ENCODE measurements at places on chromosomes 3 and 15.
A peak's percentile ranks its signal among the peaks of the same experiment; 100 is the strongest.

GRCh38 chr15:88636654-88637053 lies 2.2 kb upstream of the ISG20 start:
- no peak for DNase-seq

DNA sequence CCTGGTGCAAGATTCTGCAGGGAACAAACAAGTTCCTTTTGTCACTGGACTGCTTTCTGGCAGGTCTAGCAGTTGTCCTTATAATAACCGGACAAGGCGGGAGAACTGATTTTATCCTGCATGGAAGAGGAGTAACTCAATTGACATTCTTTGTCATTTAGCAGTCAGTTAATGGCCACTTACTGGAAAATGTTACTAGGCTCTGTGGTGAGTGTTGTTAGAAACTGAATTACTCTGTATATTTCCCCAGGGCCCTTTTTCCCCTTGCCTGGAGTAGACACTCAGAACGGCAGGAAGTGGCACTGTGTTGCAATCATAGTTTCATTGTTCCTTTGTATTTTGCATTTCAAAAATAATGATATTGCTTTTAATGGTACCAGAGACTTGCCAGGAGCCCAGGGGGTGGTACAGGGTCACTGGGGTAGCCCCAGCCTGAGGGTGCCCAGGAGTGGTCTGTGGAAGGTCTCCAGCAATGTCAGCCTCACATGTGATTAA lies 318.6 kb upstream of the LRRFIP2 start:
- peak; percentile 81 for DNase-seq

DNA sequence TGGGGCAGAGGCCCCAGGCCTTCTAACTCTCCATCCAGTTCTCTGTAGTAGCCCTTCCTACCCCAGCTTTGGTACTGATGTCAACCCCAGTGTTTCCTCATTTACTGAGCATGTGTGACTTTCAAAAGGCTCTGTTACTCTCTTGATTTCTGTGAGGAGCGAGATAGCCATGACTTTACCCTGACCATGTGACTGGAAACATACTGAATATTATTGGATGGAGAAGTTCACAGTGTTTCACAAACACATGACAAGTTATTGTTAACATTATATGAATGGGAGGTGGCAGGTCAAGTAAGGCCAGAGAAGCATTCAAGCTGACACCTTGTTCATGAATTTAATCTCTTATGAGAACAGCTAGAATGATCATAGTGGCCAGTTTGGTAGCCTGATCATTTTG lies 53.7 kb downstream of the MAGI1 start:
- DNase-seq = no peak

GRCh38 chr15:45169608-45170480 lies 17.9 kb downstream of the SHF start:
- peak; percentile 98 for DNase-seq

DNA sequence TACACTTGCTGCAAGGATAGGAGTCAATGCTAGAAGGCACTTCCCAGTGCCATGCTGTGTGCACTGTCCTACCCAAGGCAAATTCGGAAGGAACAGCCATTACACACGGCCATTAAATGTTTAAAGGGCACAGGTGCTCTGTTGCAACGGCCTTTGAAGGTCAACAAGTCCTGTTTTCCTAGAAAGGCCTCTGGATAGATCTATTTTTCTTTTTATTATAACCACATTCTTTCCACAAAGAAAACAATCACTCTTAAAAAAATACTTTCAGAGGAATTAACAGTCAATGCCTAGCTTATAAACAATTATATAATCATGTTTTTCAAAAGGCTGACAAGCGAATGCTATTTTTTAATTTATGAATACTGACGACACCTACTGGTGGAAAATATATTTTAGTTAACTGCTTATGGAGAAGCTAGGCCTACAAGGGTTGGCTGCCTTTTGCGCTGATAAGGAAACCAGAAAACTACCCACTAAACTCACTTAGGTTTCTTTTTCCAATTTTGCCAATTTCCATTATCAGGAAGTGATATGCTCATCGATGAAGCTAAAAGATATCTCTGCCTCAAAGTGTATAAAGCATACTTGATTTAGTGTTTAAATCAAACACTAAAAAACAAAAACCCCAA lies 2.4 kb downstream of the ARHGEF3 start:
- peak; percentile 60 for DNase-seq

DNA sequence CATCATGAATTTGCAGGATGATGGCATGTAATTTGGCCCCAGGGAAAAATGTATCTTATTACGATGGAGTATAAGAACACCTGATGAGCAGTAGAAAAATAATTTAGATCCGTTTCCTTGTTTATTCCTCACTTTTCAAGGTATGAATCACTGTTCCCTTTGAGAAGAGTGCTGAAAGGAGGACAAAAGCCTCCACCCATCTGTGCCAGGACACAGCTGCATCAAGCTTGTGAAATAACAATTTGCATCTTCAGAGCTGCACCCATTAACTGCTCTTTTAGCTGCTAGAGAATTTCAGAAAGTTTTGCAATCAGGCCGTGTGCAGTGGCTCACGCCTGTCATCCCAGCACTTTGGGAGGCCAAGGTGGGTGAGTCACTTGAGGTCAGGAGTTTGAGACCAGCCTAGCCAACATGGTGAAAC lies 9.6 kb downstream of the CLDND1 start:
- no peak for DNase-seq

GRCh38 chr3:121794264-121794983 lies 40.4 kb downstream of the IQCB1 start:
- DNase-seq = no peak

DNA sequence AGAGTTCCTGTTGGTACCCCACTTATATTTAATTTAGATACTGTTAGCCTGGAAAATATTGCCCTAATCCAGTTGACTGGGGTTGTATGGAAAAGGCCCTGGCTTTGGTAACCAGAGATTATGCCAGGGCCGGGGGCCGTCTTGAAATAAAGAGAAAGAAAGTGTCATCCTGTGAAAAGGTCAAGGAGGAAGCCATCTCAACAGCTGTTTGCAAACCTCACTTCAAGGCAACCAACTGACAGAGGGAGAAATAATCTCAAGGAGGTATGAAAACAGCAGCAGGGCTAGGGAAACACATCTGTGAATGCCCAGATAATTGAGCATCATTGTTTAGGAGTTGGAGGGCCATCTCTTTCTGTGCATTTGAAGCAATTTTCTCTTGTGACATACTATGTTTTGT lies 190.8 kb downstream of the SUCLG2 start:
- no peak for DNase-seq

DNA sequence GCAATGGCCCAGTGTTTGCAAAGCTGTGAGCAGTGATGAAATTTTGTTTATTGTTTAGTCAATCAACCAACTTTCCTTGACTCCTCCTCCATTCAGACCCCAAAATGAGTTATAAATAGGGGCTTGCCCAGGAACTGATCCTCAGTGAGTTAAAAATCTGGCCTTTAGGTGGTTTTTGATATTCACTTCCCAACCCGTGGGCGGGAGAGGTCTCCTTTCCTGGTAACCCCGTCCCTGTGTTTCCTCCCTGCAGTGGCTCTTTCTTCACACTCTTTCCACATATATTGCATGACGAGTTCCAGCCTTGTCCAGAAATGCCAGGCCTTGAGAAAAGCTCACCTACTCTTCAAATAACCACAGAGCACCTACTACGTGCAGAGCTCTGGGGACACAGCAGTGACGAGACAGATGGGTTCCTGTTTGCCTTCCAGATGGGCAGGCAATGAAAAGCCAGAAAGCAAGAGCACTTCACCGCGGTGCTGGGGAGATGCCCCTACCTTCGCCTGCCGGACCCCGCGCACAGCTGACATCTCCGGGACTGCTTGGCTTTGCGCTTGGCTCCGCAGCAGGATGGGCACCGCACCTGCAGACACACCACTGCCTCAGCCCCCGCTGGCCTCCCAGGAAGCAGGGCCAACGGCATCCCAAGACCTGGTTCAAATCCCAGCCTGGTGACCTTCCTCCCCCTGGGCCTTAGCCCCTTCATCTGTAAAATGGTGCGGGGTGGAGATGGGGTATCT lies 17.2 kb downstream of the SSUH2 start:
- DNase-seq = no peak

DNA sequence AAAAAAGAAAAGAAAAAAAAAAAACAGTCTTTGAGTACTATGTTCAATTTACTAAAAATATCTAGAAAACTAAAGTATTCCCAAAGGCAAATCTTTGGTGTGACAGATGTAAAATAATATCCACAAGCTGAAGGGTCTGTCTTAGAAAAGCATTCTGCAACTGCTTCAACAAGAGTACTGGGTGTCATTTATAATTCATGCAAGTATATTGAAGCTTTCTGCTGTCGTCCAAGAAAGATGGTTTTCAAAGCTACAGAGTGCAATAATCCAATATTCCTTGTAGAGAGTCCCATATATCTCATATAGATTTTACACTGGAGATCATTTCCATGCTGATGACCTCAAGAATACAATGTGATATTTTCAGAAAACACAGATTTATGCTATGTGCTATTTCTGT lies 90.9 kb upstream of the SUCLG2 start:
- DNase-seq = no peak

GRCh38 chr3:119322021-119322834 lies 28.0 kb downstream of the ARHGAP31 start:
- DNase-seq = no peak

GRCh38 chr3:4091786-4092185 lies 211.4 kb upstream of the SETMAR start:
- DNase-seq = no peak

GRCh38 chr3:123660900-123661299 lies 76.0 kb upstream of the HACD2 start:
- DNase-seq = no peak

- DNase-seq = no peak
Observed at GRCh38 chr3:32457971-32458471, 44.6 kb downstream of the CMTM6 start.

GRCh38 chr3:18351823-18352744 lies 73.1 kb downstream of the SATB1 start:
- DNase-seq = no peak

DNA sequence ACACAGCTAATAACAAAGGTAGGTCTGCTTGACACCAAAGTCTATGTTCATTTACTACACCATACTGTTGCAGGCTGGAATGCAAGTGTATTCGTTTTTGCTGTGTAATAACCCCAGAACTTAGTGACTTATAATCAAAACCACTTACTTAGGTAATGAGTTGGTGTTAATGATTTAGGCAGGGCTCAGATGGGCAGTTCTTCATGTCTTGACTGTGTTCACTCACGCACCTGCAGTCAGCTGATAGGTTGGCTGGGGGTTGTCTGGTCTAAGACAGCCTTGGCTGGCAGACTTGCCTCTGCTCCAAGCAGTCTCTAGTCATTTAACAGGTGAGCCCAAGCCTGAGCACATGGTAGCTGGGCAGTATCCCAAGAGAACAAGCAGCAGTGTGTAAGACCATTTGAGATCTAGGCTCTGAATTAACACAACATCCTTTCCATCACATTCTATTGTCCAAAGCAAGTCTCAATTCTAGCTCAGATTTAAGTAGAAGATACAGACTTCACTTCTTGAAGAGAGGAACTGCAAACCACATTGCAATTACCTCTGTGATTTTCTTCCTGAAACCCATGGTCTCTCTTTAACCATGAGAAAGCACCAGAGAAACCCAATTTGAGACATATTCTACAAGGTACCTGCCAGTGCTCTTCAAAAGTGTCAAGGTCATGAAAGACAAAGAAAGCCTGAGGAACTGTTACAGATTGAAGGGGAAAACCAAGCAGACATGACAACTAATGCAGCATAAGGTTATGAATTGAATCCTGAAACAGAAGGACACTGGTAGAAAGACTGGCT lies 13.3 kb upstream of the DCLK3 start:
- no peak for DNase-seq

- no peak for DNase-seq
Observed at GRCh38 chr15:85463976-85464375, 83.6 kb downstream of the AKAP13 start.

- DNase-seq = no peak
Observed at GRCh38 chr3:59271971-59272370, 222.1 kb upstream of the CFAP20DC start.

DNA sequence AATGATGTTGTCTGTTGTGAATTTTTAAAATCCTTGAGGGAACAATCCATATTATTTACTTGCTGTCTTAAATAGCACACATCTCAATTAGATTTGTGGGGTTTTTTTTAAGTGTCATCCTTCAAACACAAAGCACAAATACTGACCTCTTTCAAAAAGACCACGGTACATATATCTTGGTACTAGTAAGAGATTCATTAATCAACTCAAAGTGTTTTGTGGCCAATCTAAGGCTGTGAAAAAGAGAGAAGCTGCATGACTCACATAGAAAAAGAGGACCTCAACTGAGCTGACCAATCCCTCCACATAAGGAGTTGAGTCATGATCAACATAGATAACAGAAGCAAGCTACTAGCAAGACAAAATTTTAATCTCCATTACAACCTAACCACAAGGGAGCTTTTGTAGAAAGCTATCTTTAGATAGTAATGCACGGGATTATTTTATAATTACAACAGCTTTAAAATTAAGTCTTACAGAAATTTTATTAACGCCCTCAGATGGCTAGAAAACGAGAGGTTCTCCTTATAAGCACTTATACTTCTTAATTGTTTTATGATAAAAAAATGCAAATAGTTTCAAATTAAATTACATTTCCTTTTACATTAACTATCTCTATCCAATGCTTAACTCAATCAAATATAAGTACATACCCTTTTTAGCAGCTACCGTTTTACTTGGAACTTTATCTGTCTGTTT lies 60.5 kb downstream of the TOP2B start:
- DNase-seq = no peak

DNA sequence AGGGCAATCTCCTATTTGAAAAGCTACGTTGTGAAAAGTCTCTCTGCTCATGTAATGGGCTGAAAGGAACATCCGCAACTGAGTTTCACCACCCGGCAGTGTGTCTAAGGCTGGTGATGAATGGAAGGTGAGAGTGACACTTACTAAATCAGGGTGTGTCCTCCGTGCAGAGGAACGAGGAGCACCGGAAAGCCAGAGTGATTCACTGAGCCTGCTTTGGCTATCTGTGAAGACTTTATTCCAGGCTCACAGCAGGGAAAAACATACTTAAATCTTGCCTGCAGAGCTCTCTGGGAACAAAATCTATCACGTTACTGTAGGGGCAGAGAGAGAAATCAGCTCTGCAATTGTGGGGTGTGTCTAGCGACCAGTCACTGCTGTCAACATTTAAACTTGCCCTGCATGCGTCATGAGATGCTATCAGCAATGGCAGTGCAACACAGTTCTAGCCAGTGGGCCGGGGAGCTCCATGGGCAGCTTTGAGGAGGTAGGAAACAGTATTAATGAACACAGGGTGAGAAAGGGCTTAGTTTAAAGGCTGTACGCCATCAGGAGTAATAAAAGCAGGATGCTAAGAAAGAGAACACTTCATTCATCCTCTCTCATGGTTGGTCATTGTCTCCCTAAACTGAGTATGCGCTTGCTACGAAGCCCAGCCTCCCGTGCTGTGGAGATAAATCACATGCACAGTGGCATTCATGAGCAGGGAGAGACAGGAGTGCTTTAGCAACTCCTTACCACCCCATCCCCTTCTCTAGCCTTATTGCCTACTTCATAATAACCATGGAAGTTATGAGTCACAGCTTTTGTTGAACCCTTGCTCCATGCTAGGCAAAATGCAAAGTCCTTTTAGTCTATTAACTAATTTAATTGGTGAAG lies 542.7 kb upstream of the ADAMTS9 start:
- peak; percentile 34 for DNase-seq

- no peak for DNase-seq
Observed at GRCh38 chr3:197957790-197958133, 2.3 kb upstream of the LMLN start.

All from SK-N-DZ (cell line).